ENCODE measurements at places on chromosomes 4 and X.

- DNase-seq = no peak
Observed at GRCh38 chr4:53315300-53315699, 50.6 kb downstream of the SCFD2 start.

GRCh38 chrX:17710871-17711301 lies 26.4 kb upstream of the SCML1 start:
- no peak for DNase-seq

- DNase-seq = no peak
Observed at GRCh38 chrX:97234471-97235081, 350.9 kb downstream of the RPA4 start.

- no peak for DNase-seq
Observed at GRCh38 chr4:100782356-100782755, 264.5 kb upstream of the EMCN start.

DNA sequence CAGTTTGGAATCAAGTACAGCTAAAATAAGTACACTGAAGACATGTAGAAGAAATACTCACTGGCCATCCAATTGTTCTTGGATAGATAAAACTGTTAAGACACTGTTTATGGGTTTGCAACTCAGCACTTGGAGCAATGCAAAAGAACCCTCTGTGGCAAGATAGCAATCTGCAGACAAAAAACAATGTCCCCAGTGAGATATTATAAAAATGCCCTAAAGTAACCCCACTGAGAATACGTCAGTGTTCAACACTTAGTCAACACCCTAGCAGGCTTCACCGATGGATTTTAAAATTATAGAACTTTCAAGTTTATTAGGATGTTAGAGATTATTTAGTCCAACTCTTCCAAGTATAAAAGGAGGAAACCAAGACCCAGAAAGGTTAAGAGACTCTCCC lies 47.5 kb upstream of the NDP start:
- no peak for DNase-seq

DNA sequence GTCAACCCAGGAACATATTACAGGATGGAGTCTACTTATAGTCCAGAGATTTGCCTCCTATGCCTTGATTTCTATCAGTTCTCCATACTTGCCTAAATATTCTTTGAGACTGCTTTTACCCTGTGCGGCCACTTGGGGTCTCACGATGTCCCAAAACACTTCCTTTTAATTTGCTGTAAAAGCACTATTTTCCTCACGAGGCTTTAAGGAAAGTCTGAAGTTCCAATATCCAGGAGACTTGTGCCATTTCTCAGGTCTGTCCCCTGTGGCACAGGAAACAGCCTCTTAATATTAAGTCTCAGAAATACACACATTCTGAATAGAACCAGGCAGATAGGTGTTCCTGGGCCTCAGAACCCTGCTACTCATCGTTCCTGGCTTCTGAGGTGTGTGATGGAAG lies 142.9 kb downstream of the TMEM164 start:
- no peak for DNase-seq

GRCh38 chr4:138650929-138651448 lies 364.6 kb upstream of the NOCT start:
- DNase-seq = no peak

GRCh38 chr4:111399623-111400022 lies 745.6 kb upstream of the FAM241A start:
- peak; percentile 49 for DNase-seq

DNA sequence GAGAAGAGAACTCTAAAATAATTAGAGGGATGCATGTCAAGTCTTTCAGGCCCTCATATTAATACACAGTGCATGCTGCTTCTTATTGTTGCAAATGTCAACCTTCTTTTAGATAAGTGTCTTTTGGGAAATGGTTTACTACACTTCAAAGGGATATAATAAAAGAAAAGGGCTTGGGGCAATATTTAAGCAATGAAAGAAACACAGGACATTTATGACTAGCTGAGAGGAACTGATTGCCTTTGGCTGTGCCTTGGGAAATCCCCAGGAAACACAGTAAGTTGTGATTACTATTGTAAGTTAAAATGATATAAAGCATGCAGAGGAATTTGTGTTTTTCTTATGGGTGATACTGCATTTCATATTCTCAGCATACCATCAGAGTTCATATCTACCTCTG lies 1036.2 kb upstream of the GRID2 start:
- no peak for DNase-seq

DNA sequence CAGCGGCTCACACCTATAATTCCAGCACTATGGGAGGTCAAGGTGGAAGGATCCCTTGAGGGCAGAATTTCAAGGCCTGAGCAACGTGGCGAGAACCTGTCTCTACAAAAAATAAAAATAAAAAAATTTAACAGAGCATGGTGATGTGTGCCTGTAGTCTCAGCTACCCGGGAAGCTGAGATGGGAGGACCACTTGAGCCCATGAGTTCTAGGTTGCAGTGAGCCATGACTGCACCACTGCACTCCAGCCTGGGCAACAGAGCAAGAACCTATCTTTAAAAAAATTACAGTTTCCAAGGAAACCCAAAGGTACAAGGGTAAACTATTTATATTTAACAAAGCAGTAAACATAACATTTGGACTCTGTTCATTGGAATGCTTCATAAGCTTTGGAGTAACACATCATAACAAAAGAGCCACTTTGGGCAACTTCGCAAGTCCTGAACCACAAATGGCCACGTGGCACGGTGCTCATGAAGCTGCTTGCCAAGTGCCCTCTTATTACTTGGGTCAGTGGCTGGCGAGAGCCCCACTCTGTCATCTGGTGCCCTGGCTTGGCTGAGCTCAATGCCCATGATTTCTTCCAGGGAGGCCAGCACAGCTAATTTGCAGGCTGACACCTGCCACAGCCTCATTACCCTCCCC lies 165.6 kb downstream of the SH3KBP1 start:
- no peak for DNase-seq

DNA sequence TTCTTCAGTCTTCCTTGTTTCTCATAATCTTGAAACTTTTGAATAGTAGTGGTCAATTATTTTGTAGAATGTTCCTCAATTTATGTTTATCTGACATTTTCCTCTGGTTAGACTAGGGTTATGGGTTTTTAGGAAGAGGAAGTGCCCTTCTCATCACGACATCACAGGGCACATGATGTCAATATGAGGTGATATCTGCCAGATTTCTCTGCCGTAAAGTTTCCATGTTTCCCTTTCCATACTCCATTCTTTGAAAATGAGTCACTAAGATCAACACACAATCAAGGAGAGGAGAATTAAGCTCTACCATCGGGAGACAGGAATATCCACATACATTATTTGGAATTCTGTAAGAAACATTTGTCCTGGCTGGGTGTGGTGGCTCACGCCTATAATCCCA lies 28.4 kb downstream of the RP2 start:
- DNase-seq = no peak

- peak; percentile 75 for DNase-seq
Observed at GRCh38 chrX:40109288-40110008, 11.7 kb upstream of the BCOR start.

DNA sequence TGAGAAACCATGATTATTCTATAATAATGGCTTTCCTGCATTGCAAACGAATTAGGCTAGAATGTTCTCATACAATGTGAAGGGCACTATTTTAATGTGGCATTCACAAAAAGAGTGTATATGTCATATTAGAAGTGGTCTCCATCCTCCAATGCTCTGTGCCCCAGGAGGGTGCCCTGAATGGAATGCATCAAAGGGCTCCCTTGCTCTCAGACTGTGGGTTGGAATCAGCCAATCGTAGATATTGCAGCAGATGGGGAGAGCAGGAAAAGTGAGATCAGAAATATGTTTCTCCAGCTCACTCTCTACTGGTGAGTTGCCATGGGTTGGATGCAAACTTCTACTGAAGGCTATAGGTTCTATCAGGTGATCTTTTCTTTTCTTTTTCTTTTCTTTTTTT lies 11.9 kb upstream of the NSUN7 start:
- DNase-seq = no peak

GRCh38 chr4:186669735-186670134 lies 53.9 kb downstream of the FAT1 start:
- no peak for DNase-seq
